ENCODE measurements at places on chromosomes 6 and 20.

GRCh38 chr6:52537001-52537753 is 39.7 kb downstream of the TRAM2 start:
- DNase-seq: no peak

- no peak for DNase-seq
Measured at GRCh38 chr6:156517088-156517487, 260.1 kb upstream of the ARID1B start.

DNA sequence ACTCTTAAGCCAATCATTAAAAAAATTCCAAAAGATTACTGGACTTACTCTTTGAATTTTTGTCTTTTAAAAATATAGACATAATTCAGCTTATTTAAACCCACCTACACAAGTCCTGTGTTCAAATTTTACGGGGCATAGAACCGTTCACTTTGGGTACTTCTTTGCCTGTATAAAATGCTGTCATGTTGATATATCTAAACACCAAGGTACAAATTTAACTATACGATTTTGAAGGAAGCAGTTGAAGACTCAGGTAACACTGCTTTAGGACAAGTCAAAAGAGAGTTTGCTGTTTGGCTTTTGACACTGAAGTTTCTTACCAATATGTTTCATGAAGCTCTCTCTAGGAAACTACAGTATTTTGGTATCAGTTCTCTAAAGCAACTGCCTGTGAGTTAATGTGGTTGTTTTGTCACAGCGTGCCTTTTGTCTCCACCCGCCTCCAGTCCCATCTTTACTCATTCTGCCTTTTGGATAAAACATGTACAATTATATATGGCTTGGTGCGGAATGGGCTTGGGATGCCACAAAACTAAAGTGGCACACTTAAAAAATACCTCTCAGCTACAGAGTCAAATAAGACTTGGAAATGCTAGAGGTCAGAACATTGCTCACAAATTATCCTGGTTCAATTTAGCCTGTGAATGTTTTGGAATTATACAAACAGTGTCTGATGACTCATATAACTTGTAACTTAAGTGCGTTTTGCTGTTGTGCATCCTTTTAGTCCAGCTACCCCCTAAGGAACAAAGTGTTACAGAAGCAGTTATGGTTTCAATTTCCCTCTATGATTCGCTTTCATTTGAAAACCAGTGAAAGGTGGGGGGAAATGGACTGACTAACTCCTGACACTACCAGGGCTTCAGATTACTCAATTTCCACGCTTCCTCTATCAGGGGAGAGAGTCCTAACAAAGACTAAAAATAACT is 38.7 kb downstream of the RGS17 start:
- no peak for DNase-seq

- no peak for DNase-seq
Measured at GRCh38 chr6:105588123-105588710, 185.3 kb upstream of the PREP start.

GRCh38 chr6:22062807-22063408 is 233.9 kb downstream of the PRL start:
- DNase-seq: no peak

DNA sequence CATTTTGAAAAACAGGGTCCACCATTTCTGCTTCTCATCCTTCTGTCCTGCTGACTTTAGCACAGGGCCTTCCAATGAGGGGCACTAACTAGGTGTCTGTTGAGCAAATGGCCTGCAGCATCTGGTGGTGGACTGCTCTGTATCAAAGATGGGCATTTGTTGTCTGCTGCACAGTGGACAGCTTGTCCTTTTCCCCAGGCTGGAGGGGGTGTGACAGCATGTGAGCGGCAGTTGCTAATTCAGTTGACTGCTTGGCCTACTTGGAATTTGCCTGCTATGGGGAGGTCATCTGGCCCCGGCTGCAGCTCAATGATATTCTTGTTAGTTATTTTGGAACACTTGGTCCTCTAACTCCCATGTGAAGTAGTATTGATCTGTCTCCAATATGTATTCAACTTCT is 93.7 kb downstream of the SH3BGRL2 start:
- no peak for DNase-seq

- DNase-seq: no peak
Measured at GRCh38 chr6:169026175-169026574, 227.5 kb downstream of the THBS2 start.

DNA sequence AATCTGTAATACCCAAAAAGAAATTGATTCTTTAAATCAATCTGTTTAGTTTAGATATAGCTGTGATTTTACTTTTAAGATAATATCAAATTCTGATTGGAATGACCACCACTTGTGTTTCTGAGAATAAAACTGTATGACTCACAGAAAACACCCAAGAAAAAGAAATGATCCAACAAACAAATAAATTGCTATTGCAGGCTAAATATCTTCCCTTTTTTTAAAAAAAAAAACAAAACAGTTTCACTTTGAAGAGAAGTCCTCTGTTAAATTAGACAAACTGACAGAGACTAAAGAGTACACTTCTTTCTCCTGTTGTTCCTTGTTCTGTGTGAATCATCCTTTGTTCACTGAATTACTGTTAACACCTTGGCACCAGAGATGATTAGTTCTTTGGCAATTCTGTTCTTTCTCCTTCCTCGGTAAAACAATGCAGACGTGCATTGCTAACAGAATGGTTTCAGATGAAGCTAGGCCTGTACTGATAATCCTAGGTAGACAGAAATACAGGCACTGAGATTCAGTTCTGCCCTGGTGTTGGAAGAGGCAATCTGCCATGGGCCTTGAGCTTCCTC is 895.2 kb upstream of the CITED2 start:
- DNase-seq: no peak

DNA sequence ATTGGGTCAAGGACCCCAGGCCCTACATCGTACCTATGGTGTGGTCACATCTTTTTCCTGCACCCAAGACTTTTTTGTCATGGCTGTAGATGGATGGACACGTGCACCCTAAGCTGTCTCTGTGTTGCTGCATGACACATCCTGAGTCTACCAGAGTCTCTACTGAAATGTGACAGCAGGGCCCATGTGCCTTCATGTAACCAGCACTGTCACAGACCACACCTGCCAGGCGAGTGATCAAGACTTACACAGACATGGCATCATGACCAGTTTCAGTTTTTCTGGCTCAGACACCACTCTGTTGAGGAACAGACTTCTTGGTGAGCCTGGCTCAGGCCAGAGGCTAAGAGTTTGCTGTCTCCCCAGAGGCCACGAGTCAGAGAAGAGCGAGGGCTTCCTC is 7.6 kb downstream of the PRND start:
- DNase-seq: no peak

GRCh38 chr6:14450133-14450504 is 332.5 kb downstream of the CD83 start:
- peak; percentile 80 for DNase-seq

GRCh38 chr20:10519361-10520046 is 84.4 kb downstream of the SLX4IP start:
- no peak for DNase-seq

GRCh38 chr6:121330516-121330915 is 3.8 kb downstream of the TBC1D32 start:
- no peak for DNase-seq

DNA sequence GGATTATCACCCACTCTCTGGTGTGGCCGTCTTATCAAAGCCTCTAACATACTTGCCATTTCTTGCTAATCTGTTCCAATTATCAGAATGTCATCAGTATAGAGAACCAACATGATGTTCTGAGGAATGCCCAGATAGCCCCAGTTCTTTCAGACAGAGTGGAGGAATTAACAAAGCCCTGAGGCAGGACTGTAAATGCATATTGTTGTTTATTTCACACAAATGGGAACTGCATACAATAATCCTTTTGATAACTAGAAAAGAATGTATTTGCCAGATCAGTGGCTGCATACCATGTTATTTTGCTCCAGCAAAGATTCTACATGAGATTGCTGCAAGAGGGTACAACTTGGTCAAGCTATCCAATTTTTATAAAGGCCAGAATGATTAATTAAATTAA is 112.8 kb upstream of the HEY2 start:
- DNase-seq: no peak

GRCh38 chr6:142845624-142846458 is 99.1 kb downstream of the HIVEP2 start:
- DNase-seq: peak; percentile 42

- no peak for DNase-seq
Measured at GRCh38 chr6:111549746-111550145, 55.9 kb downstream of the TRAF3IP2 start.

- no peak for DNase-seq
Measured at GRCh38 chr6:7402716-7403115, 13.1 kb downstream of the RIOK1 start.

- DNase-seq: no peak
Measured at GRCh38 chr6:134437376-134437775, 119.5 kb upstream of the SGK1 start.

- DNase-seq: no peak
Measured at GRCh38 chr6:4153514-4153985, 18.2 kb upstream of the ECI2 start.

- DNase-seq: no peak
Measured at GRCh38 chr20:57610261-57610952, 9.8 kb downstream of the ZBP1 start.

DNA sequence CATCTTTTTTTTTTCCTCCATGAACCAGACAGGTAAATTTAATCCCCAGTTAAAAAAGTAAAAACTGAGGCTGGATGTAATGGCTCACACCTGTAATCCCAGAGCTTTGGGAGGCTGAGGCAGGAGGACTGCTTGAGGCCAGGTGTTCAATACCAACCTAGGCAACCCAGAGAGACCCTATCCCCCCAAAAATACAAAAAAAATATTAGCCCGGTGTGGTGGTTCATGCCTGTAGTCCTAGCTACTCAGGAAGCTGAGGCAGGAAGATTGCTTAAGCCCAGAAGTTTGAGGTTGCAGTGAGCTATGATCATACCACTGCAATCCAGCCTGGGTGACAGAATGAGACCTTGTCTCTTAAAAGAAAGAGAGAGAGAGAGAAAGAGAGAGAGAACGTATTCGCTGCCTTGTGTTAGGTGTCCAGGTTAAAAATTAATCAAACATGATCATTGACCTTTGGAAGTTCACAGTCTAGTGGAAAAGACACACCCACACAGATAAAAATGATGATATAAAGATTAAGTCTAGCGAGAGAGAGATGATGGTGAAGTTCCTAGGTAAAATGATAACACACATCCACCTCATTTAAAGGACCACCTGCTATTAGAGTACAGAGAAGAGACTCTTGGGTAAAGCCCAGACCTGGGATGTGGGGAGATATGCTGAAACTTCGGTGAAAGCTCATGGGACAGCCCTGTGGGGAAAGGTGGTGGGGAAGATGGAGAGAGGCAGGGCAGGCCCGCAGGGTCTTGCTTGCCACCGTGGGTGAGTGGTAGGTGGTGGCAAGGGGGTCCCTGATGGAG is 4.8 kb upstream of the NHSL1 start:
- DNase-seq: no peak

DNA sequence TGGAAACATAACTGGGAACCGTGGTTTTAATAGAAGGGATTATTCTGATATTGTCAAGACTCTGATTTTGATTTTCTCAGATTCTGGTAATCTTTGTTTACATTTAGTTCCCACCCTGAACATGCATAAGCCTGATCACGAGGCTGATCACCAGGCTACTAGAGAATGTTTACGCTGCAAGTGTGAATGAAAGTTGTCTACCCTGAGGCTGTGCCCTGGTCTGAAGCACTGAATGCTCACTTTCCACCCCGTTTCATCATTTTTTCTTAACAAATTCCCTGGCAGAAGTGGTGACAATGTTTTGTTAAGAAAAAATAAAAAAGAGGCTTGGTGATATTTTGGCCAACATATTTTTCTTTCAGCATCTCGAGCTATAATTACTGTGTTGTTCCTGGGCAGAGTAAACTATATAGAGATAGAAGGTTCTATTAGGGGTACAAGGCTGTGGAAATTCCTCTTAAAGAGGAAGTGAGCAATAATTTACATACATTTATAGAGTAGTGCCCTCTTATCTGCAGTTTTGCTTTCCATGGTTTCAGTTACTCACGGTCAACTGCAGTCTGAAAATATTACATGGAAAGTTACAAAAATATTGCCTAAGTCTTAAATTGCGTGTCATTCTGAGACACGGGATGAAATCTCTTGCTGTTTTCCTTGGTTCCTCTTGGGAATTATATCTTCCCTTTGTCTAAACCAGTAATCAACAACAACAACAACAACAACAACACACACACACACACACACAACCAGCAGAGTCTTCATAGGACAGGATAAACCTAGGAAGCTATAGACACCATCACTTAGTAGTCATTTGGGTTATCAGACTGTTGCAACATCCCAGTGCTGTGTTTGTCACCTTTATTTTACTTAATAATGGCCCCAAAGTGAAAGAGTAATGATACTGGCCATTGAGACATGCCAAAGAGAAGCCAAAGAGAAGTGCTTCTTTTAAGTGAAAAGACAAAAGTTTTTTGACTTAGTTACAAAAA is 566.6 kb upstream of the CITED2 start:
- DNase-seq: no peak

GRCh38 chr6:99092461-99092860 is 144.7 kb upstream of the FBXL4 start:
- DNase-seq: no peak

DNA sequence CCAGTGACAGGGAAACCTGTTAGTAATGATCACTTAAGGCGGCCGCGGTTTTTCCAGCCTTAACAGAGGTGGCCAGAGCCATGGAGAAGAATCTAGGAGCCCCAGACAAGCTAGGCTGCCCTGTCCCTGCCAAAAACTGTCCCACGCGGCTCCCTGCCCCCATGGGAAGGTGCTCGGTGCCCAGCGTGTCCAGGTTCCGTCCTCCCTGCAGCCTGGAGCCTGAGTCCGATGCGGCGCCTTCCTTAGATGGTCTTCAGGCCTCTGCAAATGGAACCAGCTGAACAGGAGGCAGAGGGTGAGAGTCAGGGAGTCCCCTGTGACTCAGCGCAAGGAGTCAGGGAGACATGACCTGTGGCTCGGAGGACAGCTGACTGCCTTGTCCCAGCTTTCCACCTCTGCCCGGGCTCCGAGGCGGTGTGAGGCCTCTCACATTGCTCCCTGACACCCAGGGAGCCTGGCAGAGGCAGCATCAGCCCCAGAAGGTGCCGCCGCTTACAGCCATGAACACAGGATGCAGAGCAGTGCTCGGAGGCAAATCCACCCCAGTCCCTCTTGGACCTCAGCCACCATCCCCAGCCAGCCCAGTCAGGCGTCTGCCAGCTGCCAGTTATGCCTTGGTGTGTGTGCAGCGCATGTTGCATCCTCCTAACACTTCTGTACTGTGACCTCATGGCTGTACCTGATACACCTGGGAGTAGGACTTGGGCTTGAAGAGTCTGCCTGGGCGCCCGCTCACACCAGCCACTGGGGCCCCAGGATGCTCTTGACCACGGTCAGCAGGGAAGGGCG is 377.7 kb downstream of the CDH4 start:
- DNase-seq: peak; percentile 9
